ENCODE measurements at places on chromosomes 5 and 9.

- no peak for DNase-seq
Observed at GRCh38 chr5:39191216-39191615, 28.1 kb downstream of the FYB1 start.

- no peak for DNase-seq
Observed at GRCh38 chr9:130696996-130697395, 3.4 kb downstream of the EXOSC2 start.

DNA sequence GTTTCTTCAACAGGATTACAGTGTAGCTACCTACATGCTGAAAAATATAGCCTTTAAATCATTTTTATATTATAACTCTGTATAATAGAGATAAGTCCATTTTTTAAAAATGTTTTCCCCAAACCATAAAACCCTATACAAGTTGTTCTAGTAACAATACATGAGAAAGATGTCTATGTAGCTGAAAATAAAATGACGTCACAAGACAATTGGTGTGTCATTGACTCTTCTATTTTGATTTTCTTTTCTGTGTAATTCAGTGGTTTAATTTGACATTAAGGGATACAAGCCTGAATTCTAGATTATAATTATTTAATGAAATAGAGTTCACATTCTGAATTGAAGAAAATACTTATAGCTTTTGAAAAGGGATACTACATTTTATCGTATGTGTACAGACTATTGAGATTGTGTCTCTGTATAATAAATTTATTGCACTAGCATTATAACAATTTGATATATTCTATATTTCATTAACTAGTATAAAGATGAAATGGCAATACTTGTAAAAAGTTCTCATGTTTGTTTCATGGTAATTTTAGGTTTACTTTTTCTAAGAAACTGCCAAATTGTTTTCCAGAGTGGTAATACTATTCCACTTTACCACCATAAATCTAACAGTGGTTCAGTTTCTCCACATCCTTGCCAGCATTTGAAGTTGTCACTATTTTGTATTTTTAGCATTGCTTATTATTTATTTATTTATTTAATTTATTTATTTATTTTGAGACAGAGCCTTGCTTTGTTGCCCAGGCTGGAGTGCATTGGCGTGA is 18.7 kb downstream of the ANXA1 start:
- no peak for DNase-seq

DNA sequence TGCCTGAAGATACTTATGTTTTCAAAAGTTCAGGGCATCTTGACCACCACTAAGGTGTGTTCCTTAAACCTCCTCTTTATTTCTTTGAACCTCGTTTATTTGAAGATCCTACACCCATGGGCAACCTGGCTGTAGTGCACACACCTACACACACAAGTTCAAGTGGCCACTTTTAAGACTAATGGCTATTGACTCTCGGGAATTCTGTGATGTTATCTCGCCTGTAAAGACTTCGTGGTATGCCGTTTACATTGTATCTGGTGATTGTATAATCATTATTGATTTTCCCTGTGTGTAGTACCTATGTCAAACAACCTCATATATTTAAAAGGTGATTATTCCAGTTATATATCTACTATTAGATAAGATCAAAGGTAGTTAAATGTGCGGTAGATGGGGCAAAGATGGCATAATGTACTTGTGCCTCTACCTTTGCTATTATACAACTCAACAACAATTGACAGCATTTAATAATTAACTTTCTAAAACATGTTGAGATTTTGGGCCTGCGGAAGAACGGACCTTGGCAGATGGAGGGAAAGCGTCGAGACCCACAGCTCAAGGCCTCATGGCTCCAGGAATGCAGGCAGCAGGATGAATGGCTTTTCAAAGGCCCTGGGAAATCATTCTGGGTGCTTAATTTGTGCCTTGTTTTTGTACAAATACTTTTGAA is 51.4 kb upstream of the IRX2 start:
- no peak for DNase-seq

DNA sequence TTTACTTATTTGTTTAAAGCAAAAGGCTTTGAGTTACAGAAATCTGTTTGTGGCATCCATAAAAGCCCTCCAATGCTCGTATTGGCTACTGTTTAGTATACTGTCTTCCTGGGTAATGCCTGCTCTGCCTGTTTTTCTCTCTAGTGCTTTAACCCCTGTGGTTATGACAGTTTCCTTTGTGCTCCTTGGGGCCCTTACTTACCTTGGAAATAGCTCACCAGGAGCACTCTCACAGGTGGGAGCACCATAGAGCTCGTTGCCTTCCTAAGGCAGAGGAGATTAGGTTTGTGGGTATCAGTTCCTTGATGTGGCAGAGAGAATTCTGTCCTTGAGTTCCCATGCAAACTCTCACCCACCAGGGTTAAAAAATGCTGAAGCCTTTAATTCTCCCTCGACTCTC is 242.8 kb downstream of the CDH18 start:
- DNase-seq: no peak

- no peak for DNase-seq
Observed at GRCh38 chr9:97500263-97500662, 1.2 kb upstream of the TMOD1 start.

DNA sequence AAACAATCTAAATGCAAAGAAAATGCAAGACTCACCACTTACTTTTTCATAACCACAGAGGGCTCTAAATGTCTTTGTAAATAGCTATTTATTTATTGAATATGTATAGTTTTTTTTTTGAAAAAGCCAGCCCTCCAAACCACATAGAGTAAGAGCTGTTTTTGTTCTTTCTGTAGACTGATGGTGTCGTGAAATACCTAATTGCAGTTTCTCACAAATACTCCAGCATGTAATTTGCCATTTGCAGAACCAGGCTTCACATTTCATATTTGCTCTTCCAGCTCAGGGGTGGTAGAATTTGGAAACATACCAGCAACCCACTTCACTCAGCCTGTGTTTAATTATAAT is 159.8 kb downstream of the TMC1 start:
- no peak for DNase-seq

DNA sequence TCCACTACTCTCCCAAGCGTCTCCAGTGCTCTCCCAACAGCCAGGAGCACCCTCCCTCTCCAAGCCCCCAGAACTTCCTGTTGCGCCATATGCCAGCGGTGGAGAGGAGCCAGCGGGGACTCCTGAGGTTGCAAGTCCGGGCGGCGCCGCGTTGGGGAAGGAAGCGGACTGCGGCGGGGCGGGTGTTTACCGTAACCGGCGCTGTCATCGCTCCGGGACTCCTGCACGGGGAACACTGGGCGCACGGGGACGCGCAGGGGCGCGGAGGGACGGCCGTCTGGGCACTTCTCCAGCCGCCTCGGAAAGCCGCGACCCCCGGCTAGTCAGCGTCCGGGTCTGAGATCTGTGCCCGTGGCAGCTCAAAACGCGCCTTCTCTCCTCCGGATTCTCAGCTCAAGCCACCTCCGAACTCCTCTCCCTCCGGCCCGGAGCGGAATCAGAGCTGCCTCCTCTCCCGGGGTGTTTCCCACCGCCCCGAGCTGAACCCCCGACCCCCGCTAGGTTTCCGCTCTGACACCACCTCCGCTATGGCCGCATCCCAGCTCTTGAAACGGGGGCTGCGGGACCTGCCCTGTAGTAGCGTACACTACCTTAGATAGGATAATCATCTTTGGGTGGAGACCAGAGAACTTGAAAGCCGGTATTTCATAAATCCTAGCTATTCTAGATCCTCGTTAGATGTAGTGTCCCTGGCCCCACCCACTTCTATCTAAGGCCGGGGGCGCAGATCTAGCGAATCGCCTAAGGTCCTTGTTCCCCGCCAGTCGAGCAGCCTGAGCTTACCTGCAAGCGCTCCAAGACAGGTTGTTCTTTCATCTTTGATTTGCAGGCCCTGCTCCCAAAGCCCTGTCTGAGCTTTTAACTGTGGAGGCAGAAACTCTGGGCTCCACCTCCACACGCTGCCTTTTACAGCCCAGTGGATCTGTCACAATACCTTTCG is at the start of gene TRPM6:
Gene TRPM6 (minus strand): TSS at position 881 of the 940 bp plus-strand sequence. CDS start 65 bp downstream, at position 816.
- peak; percentile 29 for DNase-seq

DNA sequence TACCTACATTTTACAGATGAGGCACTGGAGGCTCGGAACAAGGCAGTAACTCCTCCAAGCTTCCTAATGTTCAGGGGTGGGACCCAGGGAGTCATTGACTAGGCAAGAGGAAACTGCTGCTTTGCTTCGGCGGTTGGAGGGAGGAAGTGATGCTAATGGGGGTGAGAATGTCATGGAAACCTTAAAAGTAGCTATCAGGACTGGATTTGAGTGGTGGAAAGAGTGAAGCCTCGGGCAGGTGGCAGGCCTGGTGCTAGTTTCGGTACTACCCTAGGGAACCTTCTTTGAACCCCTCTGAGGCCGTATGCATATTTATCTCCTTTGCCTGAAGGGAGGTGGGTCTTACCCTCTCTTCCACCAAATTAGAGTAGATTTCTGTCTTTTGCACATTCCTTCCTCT is 1.6 kb downstream of the BSPRY start:
- no peak for DNase-seq

GRCh38 chr9:4986296-4986695 is 1.2 kb downstream of the JAK2 start:
- DNase-seq: no peak

GRCh38 chr9:95355500-95355899 is 38.0 kb upstream of the FANCC start:
- DNase-seq: no peak

- DNase-seq: no peak
Observed at GRCh38 chr5:139395844-139396640, 1.1 kb upstream of the PROB1 start.

GRCh38 chr9:116075191-116075590 is 78.4 kb upstream of the PAPPA start:
- DNase-seq: no peak

DNA sequence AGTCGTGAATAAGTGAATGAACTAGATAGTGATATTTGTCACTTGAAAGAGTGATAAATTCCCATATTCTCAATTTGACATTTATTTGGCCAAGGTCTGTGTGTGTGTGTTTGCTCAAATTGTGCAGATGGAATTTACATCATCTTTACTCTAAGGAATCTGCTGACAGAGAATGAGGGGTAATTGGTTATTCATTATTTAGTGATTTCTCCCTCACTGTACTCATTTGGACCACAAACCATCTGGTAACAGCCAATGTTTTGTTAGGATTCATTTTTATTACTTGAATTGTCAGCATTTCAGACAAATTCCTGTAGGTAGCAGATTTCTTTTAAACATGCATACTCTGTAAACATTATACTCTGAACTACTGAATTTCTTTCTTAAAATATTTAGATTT is 15.6 kb downstream of the VCAN start:
- no peak for DNase-seq

- no peak for DNase-seq
Observed at GRCh38 chr5:139494832-139495231, 12.3 kb upstream of the STING1 start.

- DNase-seq: peak; percentile 48
Observed at GRCh38 chr9:134689321-134690181, 47.9 kb downstream of the COL5A1 start.

DNA sequence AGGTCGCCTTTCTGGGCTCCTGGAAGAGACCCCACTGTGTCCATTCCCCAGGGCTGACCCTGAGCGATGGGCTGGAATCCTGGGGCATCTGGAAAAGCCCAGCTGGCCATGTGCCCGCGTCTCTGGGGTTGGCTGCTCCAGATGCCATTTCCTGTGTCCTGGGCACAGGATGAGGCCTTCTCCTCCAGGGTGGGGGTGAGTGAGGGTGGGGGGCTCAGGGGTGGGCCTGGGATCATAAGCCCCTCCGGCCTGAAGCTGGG is 30.7 kb downstream of the PAEP start:
- DNase-seq: no peak

- no peak for DNase-seq
Observed at GRCh38 chr9:135290086-135290485, 189.5 kb upstream of the PPP1R26 start.

DNA sequence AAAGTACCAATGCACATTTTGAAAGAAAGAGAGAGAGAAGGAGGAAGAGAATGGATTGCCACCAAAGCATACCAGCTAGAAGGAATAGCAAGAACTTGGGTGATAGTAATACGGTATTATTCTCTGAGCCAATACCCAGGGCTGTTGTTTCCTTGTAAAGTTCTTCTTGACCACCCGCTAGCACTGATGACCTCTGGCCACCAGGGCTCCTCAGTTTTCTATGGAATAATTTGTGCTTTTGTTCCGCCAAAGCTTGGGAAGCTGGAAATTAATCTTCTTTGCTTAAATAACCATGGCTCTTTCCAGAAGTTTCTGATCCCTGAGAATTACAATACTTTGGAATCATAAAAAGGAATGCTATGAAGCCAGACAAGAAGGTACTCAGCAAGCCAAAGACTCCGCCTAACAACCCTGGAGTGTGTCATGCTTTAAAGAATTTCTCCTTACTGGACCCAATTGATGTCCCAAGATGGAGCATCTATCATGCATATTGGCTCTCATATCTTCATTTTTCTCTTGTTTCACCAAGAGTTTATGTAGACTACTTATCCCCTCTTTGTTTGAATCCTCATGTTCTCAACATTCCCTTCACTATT is 29.8 kb downstream of the OR2K2 start:
- DNase-seq: no peak

DNA sequence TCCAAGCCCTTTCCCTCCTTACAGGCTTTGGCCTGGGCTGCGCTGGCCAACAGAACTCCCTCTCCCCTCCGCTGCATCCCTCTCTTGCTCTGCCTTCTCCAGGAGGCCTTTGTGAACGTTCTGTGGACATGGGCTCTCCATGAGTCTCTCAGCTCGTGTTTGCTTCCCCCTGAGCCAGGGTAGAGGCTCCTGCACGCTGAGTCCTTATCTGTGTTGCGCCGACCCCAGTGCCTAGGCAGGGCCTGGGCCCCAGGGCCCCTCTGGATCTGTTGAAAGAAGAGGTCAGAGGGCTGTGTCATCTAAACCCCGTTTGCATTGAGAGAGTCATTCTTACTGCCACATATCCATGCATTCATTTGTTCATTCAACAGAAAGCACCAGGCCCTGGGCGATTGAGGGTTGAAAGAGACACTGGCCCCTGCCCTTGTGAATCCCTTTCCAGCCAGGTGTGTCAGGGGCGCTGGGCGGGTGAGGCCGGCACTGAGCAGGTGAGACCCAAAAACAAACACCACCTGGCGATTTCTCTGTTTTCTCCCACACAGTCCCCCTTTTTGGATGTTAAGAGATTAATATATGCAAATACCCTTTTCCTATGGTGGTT is 111.2 kb upstream of the IER5L start:
- no peak for DNase-seq

GRCh38 chr9:73148447-73148937 is 3.2 kb upstream of the ANXA1 start:
- no peak for DNase-seq

GRCh38 chr5:3886524-3887451 is 291.2 kb downstream of the IRX1 start:
- DNase-seq: no peak

DNA sequence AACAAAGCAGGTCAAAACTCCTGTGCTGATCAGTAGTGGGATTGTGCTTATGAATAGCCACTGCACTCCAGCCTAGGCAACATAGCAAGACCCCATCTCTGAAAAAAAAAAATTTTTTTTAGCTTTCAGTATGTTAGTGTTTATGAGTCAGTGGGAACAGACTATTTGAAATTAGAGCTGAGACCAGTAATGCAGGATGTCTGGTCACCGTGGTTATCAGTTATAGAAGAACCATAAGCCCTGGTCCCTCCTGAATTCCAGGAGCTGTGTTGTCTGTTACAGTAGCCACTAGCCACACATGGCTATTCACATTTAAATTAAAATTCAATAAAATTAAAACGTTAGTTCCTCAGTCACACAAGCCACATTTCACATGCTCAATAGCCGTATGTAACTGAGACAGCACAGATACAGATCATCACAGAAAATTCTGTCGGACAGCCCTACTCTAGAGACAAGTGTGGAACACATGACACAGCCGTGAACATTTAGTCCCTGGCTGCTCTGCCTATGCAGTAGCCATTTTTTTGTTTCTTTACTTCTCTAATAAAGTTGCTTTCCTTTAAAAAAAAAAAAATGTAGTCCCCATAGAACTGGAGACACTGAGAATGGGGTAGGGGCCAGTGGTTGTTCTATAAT is 96.1 kb upstream of the SAP30L start:
- no peak for DNase-seq
